ENCODE measurements at places on chromosomes 5 and 9. TPM values are rescaled to one million over a fixed set of nuclear protein-coding genes. Genes with fewer than 3 reads are reported as not detected.
A peak's percentile ranks its signal among the peaks of the same experiment; 100 is the strongest.

Gene HMCN2
- not detected for total RNA-seq

Gene PRLR
- total RNA-seq: 22.2 TPM

Gene C5orf22
- 107 TPM for total RNA-seq

Gene SH3TC2
- 21.8 TPM for total RNA-seq

Gene GLDC
- 2.3 TPM for total RNA-seq

Gene NR6A1
- 7.8 TPM for total RNA-seq

Gene ARHGEF37
- total RNA-seq: 1.8 TPM

Gene LTC4S
- total RNA-seq: not detected

Gene PDE6A
- total RNA-seq: 0.08 TPM

Gene MFAP3
- 37.2 TPM for total RNA-seq

Gene TXN
- total RNA-seq: 448 TPM

GRCh38 chr9:6956879-6957278 lies 199.1 kb downstream of the KDM4C start:
- no peak for DNase-seq

- no peak for DNase-seq
Observed at GRCh38 chr5:57950616-57951228, 468.1 kb upstream of the ACTBL2 start.

DNA sequence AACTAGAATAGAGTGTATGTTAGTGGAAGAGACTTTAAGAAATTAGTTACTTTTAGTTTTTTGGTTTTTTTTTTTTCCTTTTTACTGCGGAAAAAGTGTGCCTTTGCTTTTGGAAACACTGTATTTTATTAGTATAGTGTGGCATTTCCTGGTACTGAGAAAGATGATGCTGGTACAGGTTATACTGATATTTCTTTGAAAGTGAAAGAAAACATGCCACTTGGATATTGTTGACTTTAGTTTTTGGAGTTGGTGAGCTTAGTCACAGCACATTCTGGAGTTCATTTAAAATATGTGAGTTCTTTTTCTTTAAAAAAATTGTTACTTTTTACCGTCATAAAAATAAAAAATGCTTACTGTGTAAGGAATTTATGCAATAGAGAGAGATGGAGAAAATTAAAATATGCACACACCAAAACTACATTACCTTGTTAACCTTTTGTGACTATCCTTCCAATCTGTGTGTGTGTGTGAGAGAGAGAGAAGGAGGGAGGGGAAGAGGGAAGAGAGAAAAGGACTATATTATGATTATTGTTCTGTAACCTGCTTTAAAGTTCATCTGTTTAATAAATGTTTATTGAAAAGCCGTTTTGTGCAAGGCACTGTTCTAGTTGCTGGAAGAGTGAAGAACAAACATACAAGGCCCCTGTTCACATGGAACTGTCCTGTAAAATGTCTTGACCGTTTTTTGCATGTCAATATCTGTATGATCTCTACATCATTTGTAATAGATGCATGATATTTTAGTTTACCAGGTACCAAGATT lies 1.9 kb downstream of the UGCG start:
- DNase-seq: peak; percentile 68

- peak; percentile 82 for DNase-seq
Observed at GRCh38 chr5:115579216-115579615, 23.1 kb downstream of the TICAM2 start.

GRCh38 chr5:109688630-109688969 lies 1.1 kb upstream of the MAN2A1 start:
- peak; percentile 51 for DNase-seq

DNA sequence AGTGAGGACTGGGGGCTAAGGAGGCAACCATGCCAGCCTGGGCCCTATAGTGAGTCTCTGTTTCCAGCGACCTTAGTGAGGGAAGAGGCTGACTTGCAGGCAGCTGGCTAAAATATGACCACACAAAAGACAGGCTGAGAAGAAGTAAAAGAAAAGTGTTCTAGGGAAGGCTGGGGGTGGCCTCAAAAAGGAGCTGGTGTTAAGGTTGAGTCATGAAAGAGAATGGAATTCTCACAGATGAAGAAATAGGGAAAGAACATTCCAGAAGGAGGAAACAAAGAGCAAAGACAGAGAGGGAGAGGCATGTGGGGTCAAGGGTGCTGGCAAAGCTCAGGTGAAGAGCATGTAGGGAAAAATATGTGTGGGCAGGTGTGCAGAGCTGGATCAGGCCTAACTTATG lies 302.7 kb upstream of the RFX3 start:
- no peak for DNase-seq

DNA sequence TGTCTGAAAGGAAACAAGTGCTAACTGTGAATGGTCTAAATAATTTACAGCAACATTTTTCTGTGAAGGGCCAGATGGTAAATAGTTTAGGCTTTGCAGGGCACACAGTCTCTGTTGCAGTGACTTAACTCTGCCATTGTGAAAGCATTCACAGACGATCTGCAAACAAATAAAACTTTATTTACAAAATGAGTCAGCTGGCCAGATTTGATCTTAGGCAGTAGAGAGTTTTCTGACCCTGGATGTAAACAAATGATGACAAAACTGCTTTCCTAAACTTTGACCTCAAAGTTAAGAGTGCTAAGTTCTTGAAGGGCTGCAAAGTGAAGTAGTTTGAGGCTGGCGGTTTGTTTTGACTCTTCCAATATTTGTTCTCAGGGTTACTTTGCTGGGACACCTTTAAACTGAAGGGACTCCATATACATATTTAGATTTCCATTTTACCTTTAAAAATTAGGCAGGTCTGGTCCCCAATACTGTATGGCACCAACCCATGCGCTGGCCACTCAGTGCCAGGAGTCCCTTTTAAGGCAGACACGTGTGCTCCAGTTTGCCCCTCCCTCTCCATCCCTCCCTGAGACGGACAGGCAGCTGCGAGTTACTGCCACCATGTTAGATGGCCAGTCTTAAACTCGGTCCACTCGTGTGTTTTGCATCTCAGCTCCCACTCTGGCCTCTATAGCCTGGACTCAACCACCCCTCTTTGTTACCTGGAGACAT lies 4.0 kb upstream of the ADAMTS16 start:
- DNase-seq: no peak

DNA sequence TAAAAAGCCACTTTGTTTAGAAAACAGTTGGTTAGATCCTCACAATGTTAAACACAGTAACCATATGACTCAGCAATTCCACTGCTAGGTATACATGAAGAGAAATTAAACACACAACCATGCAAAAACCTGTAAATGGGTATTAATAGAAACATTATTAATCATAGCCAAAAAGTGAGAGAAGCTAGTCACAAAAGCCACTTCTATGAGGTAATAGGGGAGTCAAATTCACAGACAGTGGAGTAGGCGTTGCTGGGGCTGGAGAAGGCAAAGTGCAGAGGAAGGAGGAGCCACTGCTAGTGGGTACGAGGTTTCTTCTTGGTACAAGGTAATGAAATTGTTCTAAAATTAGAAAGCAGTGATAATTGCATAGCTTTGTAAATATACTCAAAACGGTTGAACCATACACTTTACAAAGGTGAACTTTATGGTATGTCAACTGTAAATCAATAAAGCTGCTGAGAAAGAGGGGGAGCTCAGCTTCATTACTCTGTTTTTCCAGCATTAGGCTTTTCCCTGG lies 364.4 kb downstream of the GADD45G start:
- no peak for DNase-seq

- no peak for DNase-seq
Observed at GRCh38 chr9:130870491-130871381, 25.9 kb downstream of the QRFP start.

- no peak for DNase-seq
Observed at GRCh38 chr5:161899590-161899989, 51.7 kb downstream of the GABRA1 start.

DNA sequence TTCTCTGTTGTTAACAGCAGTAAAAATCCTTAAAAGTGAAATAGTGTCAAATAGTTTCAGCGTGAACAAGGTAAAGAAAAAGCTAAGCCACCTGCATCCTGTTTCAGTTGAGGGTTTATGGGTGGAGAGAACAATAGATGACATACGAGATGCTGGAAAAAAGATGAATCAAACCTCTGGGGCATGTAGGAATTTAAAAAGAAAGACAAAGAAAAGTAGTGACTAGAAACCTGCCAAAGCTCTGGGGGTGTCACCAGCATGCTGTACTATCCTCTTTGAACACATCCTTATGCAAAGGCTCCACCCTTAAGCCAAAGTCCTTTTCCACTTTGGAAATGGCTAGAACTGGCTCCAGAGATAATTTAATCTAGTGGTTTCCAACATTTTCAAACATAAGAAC lies 22.2 kb downstream of the SCAI start:
- DNase-seq: no peak

GRCh38 chr5:170176916-170177315 lies 55.9 kb upstream of the C5orf58 start:
- no peak for DNase-seq

GRCh38 chr9:74630228-74630627 lies 133.1 kb downstream of the RORB start:
- no peak for DNase-seq

DNA sequence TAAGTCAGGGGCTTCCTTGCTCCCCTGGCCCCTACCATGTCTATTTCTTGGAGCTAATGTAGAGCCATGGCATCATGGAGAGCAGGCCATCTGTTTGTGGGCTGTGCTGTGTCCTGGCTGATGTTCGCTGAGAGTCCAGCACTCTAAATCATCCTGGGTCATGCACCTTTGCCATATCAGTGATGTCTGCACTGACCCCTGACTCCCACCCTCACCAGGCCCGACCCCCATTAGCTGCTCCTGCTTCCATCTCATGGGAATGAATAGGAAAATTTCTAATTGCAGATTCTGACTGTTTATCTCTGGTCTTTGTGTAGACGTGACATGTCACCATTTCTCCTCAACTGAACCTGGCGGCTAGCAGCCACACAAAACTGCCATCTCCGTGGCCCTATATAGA lies 236.9 kb downstream of the NSG2 start:
- DNase-seq: no peak

- no peak for DNase-seq
Observed at GRCh38 chr5:150636391-150637244, 3.8 kb upstream of the SYNPO start.

DNA sequence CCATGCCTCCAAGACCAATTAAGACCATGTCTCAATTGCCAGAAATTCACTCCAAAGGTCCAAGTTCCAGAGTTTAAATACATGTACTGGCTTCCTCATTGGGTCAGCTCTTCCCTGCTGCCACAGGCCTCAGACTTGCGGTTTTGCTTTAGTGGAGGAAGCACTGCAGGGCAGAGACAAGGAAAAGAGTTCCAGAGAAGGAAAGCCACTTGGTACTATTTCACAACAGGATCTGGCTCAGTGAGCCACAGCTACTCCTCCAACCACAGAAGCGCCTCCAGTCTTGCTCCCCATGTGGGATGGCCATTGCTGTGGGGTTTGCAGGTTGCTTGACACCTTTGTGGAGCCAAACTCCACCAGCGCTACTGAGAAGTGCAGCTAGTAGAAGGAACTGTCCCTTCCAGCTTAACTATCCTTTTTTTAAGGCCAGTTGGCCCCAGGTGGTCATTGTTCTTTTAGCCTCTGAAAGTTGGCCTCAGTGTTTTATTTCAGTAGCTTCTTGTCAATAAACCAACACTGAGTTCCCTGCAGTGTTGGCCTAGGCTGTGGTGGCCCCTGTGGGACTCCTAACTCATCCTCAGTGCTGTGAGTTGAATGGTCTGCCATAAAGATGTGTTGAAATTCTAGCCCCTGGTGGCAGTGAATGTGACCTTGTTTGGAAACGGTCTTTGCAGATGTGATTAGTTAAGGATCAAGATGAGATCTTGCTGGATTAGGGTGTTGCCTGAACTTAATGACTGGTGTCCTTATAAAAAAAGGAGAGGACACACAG lies 93.7 kb upstream of the DAP start:
- DNase-seq: no peak

- no peak for DNase-seq
Observed at GRCh38 chr5:45847877-45848276, 151.7 kb upstream of the HCN1 start.

Data from SK-MEL-5 (cell line).